IPS-NIHi11 (cell line): ENCODE measurements at places on chromosomes 5 and 9.

DNA sequence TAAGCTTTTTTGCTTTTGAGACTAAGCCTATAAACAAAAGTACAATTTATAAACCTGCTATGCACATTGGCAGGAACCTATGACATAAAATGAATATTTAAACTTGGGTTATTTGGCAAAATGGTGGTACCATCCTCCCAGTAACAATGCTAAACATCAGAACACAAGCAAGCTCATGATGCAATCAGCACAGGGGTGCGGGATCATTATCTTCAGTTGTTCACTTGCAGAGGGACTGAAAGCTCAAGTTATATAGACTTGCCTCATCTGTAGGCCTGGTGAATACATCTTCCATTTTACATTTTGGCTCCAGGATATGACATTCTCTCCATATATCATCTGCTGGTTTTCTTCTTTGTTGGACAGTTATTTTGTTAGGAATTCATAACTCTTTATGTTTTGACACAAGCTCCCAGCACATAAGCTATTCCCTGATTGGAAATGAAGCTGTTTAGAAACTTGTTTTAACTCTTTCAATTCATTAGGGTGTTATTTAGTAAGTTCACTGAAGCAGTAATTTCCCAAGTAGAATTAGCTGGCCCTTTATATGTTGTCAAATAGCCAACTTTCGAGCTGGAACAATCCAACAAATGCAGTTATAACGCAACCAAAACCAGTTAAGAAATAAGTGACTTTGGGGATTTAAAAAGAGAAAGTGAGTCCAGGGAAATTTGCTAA is 124.7 kb upstream of the LIFR start:
- DNase-seq, result no peak

DNA sequence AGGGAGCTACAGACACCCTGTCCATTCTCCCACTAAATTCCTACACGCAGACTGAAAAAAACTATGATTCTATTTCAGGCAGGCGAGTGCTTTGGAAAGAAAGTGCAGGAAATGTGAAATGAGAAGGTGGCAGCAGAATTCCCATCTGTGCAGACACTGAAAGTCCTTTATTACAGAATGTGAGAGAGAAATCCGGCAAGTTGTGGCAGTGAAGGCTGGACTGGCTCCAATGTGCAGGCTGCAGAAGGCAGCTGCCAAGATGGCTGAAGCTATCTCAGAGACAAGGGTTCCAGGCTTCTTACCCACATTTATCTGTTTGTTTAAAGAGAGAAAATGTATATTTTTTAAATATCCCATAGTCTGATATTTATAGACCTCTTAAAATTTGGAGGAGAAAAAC is 161.8 kb upstream of the VLDLR start:
- no peak for DNase-seq

- DNase-seq, result no peak
Measured at GRCh38 chr5:126848253-126848652, 71.3 kb downstream of the LMNB1 start.

- DNase-seq, result no peak
Measured at GRCh38 chr5:174436750-174437149, 287.6 kb upstream of the MSX2 start.

- DNase-seq, result peak; percentile 29
Measured at GRCh38 chr5:9156282-9156681, 389.6 kb downstream of the SEMA5A start.

GRCh38 chr5:41524174-41524573 is 13.8 kb upstream of the PLCXD3 start:
- peak; percentile 34 for DNase-seq
